ENCODE measurements at places on chromosomes 2 and 18. TPM values are rescaled to one million over a fixed set of nuclear protein-coding genes. Genes with fewer than 3 reads are reported as not detected.

Gene TSN
- 35.5 TPM for total RNA-seq

Gene CGREF1
- 5.9 TPM for total RNA-seq

GRCh38 chr2:138276339-138276738, 225.2 kb upstream of the SPOPL start:
- DNase-seq: no peak

DNA sequence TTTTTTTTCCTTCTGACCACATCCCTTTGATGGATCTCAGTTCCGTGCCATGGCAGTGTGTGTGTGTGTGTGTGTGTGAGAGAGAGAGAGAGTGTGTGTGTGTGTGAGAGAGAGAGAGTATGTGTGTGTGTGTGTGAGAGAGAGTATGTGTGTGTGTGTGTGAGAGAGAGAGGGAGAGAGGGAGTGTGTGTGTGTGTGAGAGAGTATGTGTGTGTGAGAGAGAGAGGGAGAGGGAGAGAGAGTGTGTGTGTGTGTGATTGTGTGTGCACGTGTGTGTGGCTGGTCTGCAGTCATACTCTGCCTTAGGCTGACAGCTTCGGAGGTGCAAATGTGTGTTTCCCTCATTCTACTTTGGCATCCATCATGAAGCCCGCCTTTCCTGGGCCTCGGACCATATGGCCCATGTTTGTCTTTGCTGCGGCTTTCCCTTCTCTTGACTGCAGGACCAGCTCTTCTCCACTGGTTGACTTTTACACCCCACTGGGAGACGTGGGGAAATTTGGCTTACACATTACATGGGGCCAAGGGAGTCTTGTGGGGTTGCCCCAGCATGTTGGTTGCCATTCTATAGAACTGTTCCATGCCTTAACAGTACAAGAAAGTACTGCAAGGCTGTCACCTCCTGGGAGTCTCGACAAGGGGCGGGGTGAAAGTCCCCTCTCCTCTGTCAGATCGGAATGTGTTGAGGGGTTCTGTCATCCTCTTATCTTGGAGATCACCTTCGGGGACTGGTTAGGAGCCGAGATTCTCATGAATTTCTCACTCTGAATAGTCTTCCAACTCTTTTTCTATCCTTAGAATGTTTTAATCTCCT, 21.6 kb downstream of the TSN start:
- DNase-seq: no peak

GRCh38 chr18:51029378-51029693, 677 bp upstream of the SMAD4 start:
- DNase-seq: no peak

DNA sequence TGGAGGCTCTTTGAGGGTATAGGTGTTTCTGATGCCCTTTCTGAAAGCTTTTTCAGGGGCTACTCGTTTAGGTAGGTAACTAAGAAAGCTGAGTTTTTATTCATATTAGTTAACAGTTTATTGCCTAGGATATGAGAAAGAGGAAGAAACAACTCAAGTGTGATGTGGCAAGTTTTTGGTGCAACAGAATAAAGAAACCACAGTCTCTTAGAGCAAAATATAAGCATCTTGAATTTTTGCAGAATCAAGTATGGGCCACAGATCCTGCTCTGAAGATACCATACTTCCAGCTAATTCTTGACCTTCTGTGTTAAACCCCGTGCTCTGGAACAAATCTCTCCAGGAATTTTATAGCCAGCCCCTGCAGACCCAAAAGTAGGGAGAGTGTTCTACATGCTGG, 147.7 kb upstream of the SLC1A4 start:
- DNase-seq: no peak
